ENCODE measurements at places on chromosomes 16 and 17.

- no peak for DNase-seq
Measured at GRCh38 chr16:57791893-57792461, 10.3 kb downstream of the KIFC3 start.

DNA sequence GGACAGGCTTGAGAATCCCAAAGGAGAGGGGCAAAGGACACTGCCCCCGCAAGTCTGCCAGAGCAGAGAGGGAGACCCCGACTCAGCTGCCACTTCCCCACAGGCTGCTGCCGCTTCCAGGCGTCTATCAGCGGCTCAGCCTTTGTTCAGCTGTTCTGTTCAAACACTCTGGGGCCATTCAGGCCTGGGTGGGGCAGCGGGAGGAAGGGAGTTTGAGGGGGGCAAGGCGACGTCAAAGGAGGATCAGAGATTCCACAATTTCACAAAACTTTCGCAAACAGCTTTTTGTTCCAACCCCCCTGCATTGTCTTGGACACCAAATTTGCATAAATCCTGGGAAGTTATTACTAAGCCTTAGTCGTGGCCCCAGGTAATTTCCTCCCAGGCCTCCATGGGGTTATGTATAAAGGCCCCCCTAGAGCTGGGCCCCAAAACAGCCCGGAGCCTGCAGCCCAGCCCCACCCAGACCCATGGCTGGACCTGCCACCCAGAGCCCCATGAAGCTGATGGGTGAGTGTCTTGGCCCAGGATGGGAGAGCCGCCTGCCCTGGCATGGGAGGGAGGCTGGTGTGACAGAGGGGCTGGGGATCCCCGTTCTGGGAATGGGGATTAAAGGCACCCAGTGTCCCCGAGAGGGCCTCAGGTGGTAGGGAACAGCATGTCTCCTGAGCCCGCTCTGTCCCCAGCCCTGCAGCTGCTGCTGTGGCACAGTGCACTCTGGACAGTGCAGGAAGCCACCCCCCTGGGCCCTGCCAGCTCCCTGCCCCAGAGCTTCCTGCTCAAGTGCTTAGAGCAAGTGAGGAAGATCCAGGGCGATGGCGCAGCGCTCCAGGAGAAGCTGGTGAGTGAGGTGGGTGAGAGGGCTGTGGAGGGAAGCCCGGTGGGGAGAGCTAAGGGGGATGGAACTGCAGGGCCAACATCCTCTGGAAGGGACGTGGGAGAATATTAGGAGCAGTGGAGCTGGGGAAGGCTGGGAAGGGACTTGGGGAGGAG is at the start of gene CSF3:
TSS of gene CSF3 (plus strand) at position 436 of the 993 bp plus-strand sequence. CDS start at position 471, 35 bp downstream.
- DNase-seq: no peak

- no peak for DNase-seq
Measured at GRCh38 chr17:6936370-6937028, 59.4 kb upstream of the ALOX12 start.

- DNase-seq: no peak
Measured at GRCh38 chr17:34741967-34742366, 162.6 kb downstream of the TMEM132E start.

- DNase-seq: no peak
Measured at GRCh38 chr16:84943620-84944019, 67.7 kb downstream of the ZDHHC7 start.

GRCh38 chr17:45954914-45955313 is 44.1 kb upstream of the STH start:
- no peak for DNase-seq

- DNase-seq: no peak
Measured at GRCh38 chr16:72877374-72878028, 170.4 kb downstream of the ZFHX3 start.

GRCh38 chr16:652454-653305 is 3.5 kb downstream of the WDR90 start:
- no peak for DNase-seq

GRCh38 chr17:70290770-70291169 is 121.4 kb downstream of the KCNJ2 start:
- no peak for DNase-seq

GRCh38 chr16:30010844-30011713 is at the start of gene DOC2A:
TSS of gene DOC2A (minus strand) at chr16:30011027. CDS start at chr16:30010222, 805 bp downstream.
- DNase-seq: peak; percentile 23

- no peak for DNase-seq
Measured at GRCh38 chr17:74260525-74260850, 13.5 kb upstream of the DNAI2 start.

DNA sequence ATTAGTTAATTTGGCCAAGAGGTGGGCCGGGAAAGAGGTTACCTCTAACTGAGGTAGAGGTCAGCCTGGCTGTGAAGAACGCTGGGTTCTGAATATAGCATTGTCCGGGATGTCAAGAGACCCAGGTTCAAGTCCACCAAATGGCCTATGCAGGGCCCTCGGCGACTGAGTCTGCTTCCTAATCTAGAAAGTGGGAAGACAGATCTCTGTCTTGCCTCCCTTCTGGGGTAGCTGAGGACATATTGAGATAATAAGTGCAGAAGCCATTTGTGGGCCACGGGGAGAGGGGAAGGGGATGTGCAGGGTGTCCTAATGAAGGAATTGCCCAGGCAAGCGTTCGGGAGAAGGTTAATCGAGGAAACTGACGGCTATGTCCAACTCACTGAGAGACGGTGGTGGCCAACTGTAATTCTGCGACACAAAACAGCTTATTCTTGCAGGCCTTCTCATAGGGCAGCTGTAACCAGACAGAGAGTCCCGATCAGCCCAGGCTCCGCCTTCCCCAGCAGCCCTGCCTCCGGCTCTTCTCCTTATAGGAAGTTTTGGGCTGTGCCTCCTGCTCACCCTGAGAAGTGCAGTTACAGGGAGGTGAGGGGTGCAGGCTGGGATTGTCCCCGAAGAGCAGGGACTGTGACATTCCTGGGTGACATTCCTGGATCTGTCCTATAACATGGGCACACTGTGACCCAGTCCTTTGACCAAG is 15.9 kb downstream of the HASPIN start:
- DNase-seq: no peak

GRCh38 chr17:36089888-36090836 is at the start of gene CCL3:
TSS of gene CCL3 (minus strand) at chr17:36090143. CDS start at chr17:36090058, 85 bp downstream.
- no peak for DNase-seq

Data from activated CD4-positive, alpha-beta T cell treated with anti-CD3 and anti-CD28 coated beads, Interleukin-2, amount 50 U/mL, for 4 hours (primary cell).